ENCODE measurements at places on chromosomes 12 and 14.

DNA sequence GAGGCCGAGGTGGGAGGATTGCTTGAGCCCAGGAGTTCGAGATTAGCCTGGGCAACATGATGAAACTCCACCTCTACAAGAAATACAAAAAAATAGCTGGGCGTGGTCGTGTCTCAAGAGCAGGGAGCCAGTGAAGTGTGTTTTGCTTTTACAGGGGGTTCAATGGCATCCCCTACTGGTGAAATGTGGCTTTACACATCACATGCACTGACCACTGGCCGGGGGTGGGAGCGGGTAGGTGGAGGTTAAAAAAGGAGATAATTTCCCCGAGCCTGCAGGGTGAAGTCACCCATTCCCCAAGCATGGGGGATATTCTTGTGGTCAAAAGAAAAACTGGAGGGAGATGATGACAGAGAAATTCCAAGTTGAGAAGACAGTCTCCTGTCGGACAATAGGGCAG, 63.6 kb upstream of the PWP1 start:
- DNase-seq, result peak; percentile 12

- peak; percentile 78 for DNase-seq
Measured at GRCh38 chr12:52168019-52168717, 23.6 kb downstream of the KRT80 start.

DNA sequence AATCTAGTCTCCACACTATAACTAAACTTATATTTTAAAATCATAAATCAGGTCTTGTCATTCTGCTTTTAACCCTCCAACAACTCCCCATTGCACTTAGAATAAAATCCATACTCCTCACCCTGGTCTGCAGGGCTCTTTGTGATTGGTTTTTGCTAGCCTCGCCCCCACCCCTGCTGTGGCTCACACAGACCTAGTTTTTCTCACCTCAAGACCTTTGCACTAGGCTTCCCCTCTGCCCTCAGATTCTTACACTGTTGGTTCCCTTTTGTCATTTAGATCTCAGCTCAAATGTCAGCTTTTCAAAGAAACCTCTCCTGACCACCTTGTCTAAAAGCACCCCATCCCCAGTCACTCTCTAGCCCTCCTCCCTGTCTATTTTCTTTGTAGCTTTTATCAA, 10.7 kb upstream of the LHX5 start:
- no peak for DNase-seq

- DNase-seq, result peak; percentile 86
Measured at GRCh38 chr12:52903285-52903854, 1.5 kb downstream of the KRT8 start.

- peak; percentile 58 for DNase-seq
Measured at GRCh38 chr12:13343375-13343774, 146.8 kb downstream of the EMP1 start.

DNA sequence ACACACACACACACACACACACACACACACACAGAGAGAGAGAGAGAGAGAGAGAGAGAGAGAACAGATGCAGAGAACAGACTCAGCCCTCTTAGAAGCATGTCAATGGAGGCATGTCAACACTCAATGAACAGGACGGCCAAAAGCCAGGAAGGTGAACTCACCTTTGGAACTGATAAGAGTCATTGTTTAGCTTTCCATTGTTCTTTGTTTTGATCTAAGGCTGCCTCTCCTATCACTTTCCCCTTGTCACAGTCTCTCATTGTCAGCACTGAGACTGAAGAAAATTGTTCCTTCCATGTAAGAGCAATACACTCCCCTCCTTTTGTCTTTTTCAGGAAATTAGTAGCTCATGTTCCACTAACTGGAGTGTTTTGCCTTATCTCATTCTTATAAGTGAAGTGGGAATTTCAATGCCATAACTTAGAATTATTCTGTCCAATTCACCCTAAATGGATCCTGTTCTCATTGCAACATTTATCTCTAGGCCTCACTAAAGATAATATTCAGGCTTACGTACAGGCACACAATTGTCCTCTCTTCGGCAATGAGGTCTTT, 218.0 kb downstream of the DUSP6 start:
- DNase-seq, result no peak

GRCh38 chr14:37157987-37158386, 14.4 kb downstream of the SLC25A21 start:
- DNase-seq, result no peak

- peak; percentile 16 for DNase-seq
Measured at GRCh38 chr12:9910716-9911421, 21.3 kb downstream of the CLEC2A start.

DNA sequence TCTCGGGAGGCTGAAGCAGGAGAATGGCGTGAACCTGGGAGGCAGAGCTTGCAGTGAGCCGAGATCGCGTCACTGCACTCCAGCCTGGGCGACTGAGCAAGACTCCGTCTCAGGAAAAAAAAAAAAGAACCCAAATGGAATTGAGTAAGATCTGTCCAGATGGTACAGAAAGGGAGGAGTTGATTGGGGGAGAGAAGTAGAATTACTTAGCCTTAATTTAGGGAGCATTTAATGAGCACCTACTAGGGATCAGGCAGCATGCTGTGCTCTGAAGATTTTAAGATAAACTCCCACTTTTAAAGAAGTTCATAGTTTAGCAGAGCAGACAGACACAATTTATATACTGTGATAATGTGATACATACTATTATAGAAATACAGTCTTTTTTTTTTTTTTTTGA, 4.5 kb downstream of the RAB5B start:
- DNase-seq, result no peak

DNA sequence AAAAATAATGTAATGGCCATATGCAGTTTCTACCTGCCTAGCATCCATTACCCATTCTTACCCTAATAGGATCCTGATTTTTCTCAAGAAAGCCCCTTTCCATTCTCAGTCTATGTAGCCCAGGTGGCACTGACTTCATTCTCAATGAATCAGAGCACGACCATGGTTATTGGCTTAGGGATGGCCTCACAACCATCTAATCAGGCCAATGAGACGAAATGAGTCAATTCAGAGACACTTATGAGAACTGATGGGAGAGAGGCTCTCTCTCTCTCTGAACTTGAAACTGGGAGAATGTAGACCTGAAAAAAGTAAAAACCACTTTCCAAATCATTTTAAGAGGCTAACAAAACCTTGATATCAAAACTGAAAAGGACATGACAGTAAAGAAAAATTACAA, 45.3 kb upstream of the OXA1L start:
- no peak for DNase-seq

All from epithelial cell of esophagus (primary cell).